ENCODE measurements at places on chromosomes 4 and X. TPM values are rescaled to one million over a fixed set of nuclear protein-coding genes. Genes with fewer than 3 reads are reported as not detected.

DNA sequence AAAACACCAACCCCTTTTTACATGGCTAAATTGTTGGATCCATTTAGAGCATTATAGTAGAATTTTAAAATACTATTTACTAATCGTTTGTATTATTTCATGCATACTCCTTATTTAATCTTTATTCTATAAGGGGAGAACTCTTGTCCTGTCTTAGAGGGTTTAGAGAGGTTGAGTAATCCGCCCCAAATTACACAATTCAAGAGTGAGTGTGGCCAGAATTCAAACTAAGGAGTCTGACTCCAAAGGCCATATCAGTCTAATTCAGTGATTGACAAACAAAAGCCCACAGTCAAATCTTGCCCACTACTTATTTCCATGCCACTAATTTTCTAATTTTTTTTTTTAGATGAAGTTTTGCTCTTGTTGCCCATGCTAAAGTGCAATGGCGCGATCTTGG is 33.7 kb upstream of the NEIL3 start:
- no peak overlapping the region for H3K4me3 ChIP-seq
- no peaks in the 10 kb centered on the region for H3K4me1 ChIP-seq
- no peaks in the 10 kb centered on the region for H3K36me3 ChIP-seq
- no peak for DNase-seq

ZNF157 gene
- total RNA-seq = 2.8 TPM

GRCh38 chrX:134460862-134461220 is 876 bp downstream of the HPRT1 start:
- H3K4me1 ChIP-seq = no peaks in the 10 kb centered on the region
- no peaks in the 10 kb centered on the region for H3K36me3 ChIP-seq
- no peak overlapping the region for H3K27ac ChIP-seq
- H3K4me3 ChIP-seq = peak overlapping the region; percentile 44
- no peaks in the 10 kb centered on the region for H3K27me3 ChIP-seq
- no peak for DNase-seq

DNA sequence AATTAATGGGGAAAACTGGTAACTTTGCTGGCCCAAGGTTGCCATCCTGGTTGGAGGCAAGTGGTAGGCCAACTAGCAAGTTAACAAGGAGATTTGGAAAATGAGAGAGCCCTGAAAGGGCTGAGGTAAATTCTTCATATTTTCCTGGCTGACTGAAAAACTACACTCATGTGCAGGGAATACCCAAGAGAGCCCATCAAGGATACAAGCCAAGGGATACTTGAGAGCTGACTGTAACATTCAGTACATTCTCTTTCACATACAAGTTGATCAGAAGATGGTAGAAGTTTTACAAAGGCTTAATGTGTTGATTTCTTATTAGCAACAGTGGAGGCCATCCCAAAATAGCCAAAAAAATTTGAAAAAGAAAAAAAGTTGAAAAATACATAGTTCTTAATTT is 33.3 kb downstream of the IL2 start:
- DNase-seq = no peak
- no peaks in the 10 kb centered on the region for H3K36me3 ChIP-seq
- H3K27me3 ChIP-seq = no peaks in the 10 kb centered on the region
- no peak overlapping the region for H3K4me3 ChIP-seq
- H3K27ac ChIP-seq = no peak overlapping the region

DNA sequence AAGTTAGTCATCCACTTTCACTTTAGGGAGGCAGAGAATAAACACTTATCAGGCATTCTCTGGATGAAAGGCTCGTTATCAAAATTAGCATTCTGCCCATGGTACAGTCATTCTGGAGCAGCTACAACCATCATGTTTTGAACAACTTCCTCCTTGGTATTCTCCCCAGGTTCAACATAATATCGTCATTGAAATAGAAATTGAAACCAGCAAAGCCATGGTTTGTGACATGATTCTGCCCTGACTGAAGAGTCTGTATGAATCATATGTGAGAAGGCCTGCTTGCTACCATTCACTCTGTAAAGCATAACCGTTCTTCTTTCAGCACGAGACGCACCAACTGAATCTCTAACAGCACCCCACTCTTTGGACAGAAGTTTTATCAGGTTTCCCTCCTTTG is 127.5 kb upstream of the RADX start:
- DNase-seq = no peak
- H3K4me1 ChIP-seq = no peaks in the 10 kb centered on the region
- no peaks in the 10 kb centered on the region for H3K36me3 ChIP-seq

F11 gene
- not detected for total RNA-seq

NSDHL gene
- 33.8 TPM for total RNA-seq

GNRHR gene
- not detected for total RNA-seq

LRAT gene
- total RNA-seq = 0.57 TPM

XKRX gene
- total RNA-seq = 0.20 TPM

- H3K4me1 ChIP-seq = peaks cover 25% of the 10 kb centered on the region
- peak; percentile 92 for DNase-seq
- no peaks in the 10 kb centered on the region for H3K27me3 ChIP-seq
- H3K36me3 ChIP-seq = no peaks in the 10 kb centered on the region
Measured at GRCh38 chr4:82718162-82718940, 80.2 kb downstream of the SCD5 start.

DNA sequence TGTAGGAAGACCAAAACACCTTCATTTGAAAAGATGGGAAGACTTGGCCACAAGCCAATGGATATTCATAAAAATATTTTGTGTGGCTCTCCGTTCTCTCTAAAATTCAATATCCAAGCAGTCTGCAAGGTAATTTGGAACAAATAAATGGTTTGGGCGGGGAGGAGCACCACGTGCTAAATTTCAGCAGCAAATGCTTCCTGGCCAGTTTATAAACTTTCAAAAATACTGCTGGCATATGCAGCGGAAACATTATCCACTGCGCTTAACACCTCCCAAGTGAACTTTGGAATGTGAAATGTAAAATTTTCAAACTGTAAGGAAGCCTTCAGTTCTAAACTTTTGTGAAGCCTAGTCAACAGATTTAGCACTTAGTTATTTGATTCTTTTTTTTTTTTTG is 191.0 kb downstream of the NSUN7 start:
- H3K27ac ChIP-seq = no peak overlapping the region
- H3K36me3 ChIP-seq = no peaks in the 10 kb centered on the region
- no peaks in the 10 kb centered on the region for H3K27me3 ChIP-seq
- no peak for DNase-seq
- no peak overlapping the region for H3K4me3 ChIP-seq

GRCh38 chrX:72313707-72314641 is 8.3 kb upstream of the CITED1 start:
- no peaks in the 10 kb centered on the region for H3K4me1 ChIP-seq
- no peaks in the 10 kb centered on the region for H3K27me3 ChIP-seq
- H3K36me3 ChIP-seq = no peaks in the 10 kb centered on the region
- H3K27ac ChIP-seq = no peak overlapping the region

PPP4R3C gene
- not detected for total RNA-seq

DNA sequence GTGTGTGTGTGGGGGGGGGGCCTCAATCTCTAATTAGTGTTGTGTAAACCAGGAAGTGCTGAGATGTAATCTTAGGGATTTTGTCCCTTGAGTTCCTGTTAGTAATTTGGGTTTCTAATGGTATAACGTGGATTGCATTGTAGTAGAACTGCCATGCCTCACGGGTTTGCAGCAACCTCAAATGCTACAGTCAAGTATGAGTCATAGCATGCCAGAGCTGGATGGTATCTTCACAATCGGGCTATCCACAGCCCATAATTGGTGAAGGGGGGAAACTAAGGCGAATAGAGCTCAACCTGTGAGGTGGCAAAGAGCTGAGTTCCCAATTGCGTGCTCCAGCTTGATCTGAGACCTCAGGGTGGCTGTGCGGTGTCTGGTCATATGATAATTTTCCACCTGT is 2.2 kb upstream of the FMR1NB start:
- H3K4me3 ChIP-seq = no peak overlapping the region
- H3K27ac ChIP-seq = no peak overlapping the region
- no peaks in the 10 kb centered on the region for H3K36me3 ChIP-seq
- DNase-seq = no peak
- no peaks in the 10 kb centered on the region for H3K4me1 ChIP-seq

GRCh38 chr4:31365006-31365690 is 645.0 kb downstream of the PCDH7 start:
- H3K4me3 ChIP-seq = no peak overlapping the region
- no peaks in the 10 kb centered on the region for H3K4me1 ChIP-seq
- no peaks in the 10 kb centered on the region for H3K27me3 ChIP-seq
- DNase-seq = no peak

- H3K27me3 ChIP-seq = no peaks in the 10 kb centered on the region
- no peak for DNase-seq
- H3K4me3 ChIP-seq = no peak overlapping the region
- H3K36me3 ChIP-seq = no peaks in the 10 kb centered on the region
Measured at GRCh38 chrX:117707948-117708743, 408.5 kb downstream of the KLHL13 start.

- H3K36me3 ChIP-seq = no peaks in the 10 kb centered on the region
- peaks cover 27% of the 10 kb centered on the region for H3K4me1 ChIP-seq
- no peaks in the 10 kb centered on the region for H3K27me3 ChIP-seq
- no peak for DNase-seq
- no peak overlapping the region for H3K4me3 ChIP-seq
Measured at GRCh38 chr4:57044279-57044678, 65.6 kb downstream of the POLR2B start.

- no peaks in the 10 kb centered on the region for H3K36me3 ChIP-seq
- no peaks in the 10 kb centered on the region for H3K27me3 ChIP-seq
- no peak overlapping the region for H3K27ac ChIP-seq
- no peak overlapping the region for H3K4me3 ChIP-seq
Measured at GRCh38 chr4:42824278-42824977, 68.1 kb upstream of the GRXCR1 start.

Measured in ovary (tissue), 10 donors.